ENCODE measurements at places on chromosomes 11 and 22. TPM values are rescaled to one million over a fixed set of nuclear protein-coding genes. Genes with fewer than 3 reads are reported as not detected.
A peak's percentile ranks its signal among the peaks of the same experiment; 100 is the strongest.

DNA sequence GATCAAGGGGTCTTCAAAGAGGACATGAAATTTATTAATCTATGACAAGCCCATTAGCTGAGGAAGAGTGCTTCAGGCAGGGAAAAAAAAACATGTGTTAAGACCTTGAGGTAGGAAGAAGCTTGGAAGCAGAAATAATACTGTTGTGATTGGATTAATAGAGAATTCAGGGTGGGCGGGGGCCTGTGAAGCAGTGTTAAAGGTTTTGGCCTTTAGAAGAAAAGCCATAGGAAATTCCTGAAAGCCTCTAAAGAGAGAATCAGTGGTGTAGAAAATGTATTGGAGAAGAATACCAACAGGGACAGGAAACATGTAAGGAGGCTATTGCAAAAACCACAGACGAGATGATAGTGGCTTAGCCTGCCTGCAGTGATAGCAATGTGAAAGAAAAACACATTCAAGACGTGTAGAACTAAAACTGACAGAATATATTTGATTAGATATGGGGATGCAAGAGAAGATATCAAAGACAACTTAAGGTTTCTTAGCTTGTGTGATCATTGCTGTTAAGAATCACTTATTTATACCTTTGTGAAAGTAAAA lies 404.4 kb upstream of the ANO3 start:
- no peaks in the 10 kb centered on the region for H3K4me1 ChIP-seq
- H3K36me3 ChIP-seq, result no peaks in the 10 kb centered on the region

The GLYATL1B gene
- total RNA-seq, result not detected

GRCh38 chr11:3193373-3194015 lies 25.1 kb downstream of the MRGPRG start:
- peaks cover 90% of the 10 kb centered on the region for H3K27me3 ChIP-seq
- no peaks in the 10 kb centered on the region for H3K4me1 ChIP-seq
- H3K4me3 ChIP-seq, result no peak overlapping the region
- no peak for DNase-seq
- no peak overlapping the region for H3K27ac ChIP-seq

DNA sequence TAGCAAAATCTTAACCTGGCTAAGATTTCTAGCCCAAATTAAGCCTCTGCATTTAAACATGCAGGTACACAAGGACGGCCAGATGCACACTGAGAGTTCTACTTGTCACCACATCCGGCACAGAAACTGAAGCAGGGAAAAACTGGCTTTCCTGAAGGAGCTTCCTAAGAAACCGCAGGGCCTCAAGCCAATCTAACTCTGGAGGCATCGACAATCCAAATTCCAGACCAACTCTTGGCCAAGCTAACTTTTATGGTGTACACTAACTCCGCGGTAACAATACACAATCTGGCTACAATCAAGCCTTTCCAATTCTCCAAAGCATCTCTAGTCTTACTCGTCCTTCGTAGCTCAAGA lies 1.2 kb downstream of the MSANTD2 start:
- peak; percentile 5 for DNase-seq
- no peaks in the 10 kb centered on the region for H3K4me1 ChIP-seq
- H3K27me3 ChIP-seq, result no peaks in the 10 kb centered on the region
- H3K4me3 ChIP-seq, result peak overlapping the region; percentile 99
- H3K27ac ChIP-seq, result peak overlapping the region; percentile 78

DNA sequence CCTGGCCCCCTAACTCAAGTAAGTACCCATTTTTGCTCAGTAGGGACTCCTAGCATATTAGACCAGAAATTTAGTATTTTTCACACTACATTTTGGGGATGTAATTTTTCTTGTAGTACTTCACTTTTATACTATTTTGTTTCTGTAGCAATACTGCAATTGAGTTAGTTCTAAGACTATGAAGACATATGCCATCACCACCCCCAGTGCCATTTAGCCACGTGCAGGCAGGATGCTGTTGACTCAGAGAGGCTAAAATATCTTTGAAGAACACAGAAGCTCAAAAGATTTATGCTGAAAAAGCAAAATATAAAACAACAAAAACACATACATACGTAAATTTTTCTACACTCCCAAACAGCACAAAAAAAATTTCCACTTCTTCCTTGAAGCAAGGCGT lies 29.1 kb upstream of the DLAT start:
- no peaks in the 10 kb centered on the region for H3K36me3 ChIP-seq
- no peak for DNase-seq
- H3K4me1 ChIP-seq, result no peaks in the 10 kb centered on the region

The SVIP gene
- total RNA-seq, result 49.9 TPM

The GGTLC3 gene
- not detected for total RNA-seq

The SLC37A2 gene
- 4.3 TPM for total RNA-seq

The ACR gene
- not detected for total RNA-seq

DNA sequence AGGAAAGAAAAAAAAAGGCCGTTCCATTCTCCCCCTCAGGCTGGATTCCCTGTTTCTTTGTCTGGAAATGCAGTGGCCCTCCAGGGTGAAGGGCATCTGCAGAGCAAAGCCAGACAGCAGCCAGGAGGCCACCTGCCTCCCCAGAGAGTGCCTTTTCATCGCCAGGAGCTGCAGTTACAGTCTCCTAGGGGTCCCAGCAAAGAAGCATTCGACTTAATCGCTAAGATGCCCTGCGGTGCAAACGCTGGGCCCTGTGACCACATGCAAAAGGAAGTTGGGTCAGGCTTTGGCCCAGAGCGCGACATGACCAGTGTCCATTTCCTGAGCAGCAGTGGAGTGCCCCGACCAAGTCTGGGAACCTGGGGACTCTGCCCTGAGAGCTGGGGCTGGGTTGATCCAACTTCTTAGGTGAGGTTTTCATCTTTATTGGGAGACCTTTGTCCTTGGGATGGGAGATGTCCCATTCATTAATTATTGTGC lies 304.6 kb downstream of the OPCML start:
- H3K4me1 ChIP-seq, result no peaks in the 10 kb centered on the region
- DNase-seq, result no peak
- H3K36me3 ChIP-seq, result no peaks in the 10 kb centered on the region

The CAPN1 gene
- total RNA-seq, result 288 TPM

DNA sequence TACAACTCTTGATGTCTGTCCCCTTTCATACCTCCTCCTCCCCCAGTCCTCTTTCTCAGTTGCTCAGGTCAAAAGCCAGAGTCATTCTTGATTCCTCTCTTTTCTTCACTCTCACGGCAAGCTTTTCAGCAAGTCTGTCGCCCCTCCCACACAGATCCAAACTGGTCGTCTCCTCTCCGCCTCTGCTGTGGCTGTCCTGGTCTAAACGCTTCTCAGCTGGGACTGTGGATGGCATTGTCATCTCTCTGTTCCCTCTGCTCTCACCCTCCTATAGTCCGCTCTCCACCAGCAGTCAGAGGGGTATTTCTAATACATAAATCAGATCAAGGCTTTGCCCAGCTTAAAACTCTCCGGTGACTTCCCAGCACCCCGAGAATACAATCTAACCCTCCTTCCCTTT lies 46.8 kb upstream of the SPATA19 start:
- peaks cover 17% of the 10 kb centered on the region for H3K27me3 ChIP-seq
- H3K4me3 ChIP-seq, result no peak overlapping the region
- no peaks in the 10 kb centered on the region for H3K4me1 ChIP-seq
- no peaks in the 10 kb centered on the region for H3K36me3 ChIP-seq

The PTPRJ gene
- 59.4 TPM for total RNA-seq

The KIRREL3 gene
- total RNA-seq, result 0.15 TPM
